ENCODE measurements at places on chromosomes 11 and 22.

DNA sequence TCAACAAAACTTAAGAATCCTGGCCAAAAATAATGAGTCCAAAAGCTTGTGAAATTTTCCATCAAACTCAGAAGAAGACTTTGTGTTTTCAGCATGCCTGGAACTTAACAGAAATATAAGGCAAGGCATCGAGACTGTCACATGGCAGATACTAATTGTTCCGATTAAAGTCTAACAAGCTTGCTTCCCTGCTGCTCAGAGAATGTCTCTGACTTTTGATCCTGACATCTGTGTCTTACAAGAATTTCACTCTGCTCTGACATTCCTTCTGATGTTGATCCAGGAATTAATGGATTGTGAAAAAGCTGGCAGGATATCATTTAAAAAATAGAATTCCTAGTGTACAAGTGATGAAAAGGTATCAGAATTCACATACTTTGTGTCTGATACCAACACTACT lies 170.2 kb downstream of the DCDC1 start:
- no peak for DNase-seq

GRCh38 chr11:119864836-119865235 lies 135.8 kb upstream of the NECTIN1 start:
- no peak for DNase-seq

GRCh38 chr11:95711162-95711944 lies 78.2 kb downstream of the FAM76B start:
- no peak for DNase-seq

DNA sequence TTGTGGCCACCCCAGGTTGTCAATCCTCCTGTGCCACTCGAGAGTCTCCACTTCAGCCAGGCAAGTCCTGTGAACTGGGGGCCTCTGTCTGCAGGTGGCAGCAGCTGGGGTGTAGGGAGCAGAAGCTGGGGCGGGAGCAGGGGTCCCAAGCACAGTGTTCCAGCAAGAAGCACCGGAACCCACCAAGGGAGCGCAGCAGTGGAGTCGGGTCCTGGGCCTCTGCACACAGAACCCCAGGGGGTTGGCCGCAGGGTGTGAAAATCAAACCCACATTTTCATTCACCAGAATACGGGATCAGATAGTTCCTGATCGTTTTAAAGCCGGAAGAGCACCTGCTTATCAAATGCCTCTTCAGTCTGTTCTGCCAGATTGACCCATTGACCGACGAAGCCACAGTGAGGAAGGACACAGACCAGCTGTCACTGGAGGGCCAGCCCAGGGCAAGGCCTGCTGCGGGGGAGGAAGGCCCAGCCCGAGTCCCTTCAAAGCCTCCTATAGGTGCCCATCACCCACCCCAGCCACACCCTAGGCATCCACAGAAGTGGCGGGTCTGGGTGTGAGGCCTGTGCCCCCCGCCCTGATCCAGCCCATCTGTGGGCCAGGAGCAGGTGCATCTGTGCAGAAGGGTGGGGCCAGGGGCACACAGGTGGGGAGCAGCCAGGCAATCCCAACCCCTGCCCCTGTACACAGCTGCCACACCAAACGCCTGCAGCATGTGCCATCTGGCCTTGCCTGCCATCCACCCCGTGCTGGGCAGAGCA lies 34.1 kb downstream of the RSPH14 start:
- DNase-seq = no peak

GRCh38 chr22:45073064-45073463 lies 63.3 kb upstream of the PHF21B start:
- DNase-seq = no peak

GRCh38 chr11:133955081-133955891 lies 1.5 kb downstream of the IGSF9B start:
- DNase-seq = peak; percentile 88

DNA sequence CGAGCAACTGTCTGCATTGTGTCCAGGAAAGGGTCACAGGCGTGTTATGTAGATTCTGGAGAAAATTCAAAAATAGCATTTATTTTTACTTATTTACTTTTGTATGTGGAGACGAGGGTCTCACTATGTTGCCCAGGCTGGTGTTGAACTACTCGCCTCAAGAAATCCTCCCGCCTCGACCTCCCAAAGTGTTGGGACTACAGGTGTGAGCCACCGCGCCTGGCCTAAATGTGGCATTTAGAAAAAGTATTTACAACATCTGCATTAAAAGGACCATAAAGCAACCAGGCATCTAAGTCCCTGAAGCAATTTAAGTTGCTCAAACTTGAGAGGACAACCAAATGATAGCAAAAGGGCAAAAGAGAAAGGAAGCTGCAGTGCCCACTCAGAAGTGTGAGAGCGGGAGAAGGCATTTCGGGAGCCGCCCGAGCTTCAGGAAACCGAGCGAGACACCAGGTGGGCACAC lies 595 bp downstream of the TRIM66 start:
- no peak for DNase-seq

- DNase-seq = no peak
Observed at GRCh38 chr11:8833568-8834315, 77.2 kb upstream of the AKIP1 start.

GRCh38 chr11:61702701-61703312 lies 22.6 kb downstream of the DAGLA start:
- DNase-seq = no peak

- peak; percentile 40 for DNase-seq
Observed at GRCh38 chr11:86596861-86597586, 75.4 kb downstream of the ME3 start.

DNA sequence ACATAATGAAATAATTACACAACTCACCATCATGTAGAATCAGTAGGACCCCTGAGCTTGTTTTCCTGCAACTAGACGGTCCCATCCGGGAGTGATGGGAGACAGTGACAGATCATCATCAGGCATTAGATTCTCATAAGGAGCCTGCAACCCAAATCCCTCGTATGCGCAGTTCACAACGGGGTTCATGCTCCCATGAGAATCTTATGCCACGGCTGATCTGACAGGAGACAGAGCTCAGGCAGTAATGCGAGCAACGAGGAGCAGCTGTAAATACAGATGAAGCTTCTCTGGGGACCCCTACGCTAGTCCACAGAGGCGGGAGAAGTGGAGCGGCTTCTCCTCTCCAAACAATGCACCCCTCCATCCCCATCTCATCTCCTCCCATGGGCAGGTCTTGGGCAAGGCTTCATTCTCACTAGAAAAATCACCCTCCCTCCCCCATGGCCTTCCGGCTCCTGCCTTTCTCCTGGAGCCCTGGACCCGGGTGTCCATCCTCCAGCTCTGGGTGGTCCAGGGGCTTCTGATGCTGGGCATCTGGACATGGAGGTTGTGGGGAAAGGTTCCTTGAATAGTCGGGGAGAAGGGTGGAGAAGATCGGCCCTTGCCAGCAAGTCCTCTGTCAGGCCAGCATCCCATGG lies 16.2 kb upstream of the RAC2 start:
- peak; percentile 3 for DNase-seq

- DNase-seq = no peak
Observed at GRCh38 chr11:134442246-134442645, 30.2 kb upstream of the B3GAT1 start.
